Chondrocyte (in vitro differentiated cells): ENCODE measurements at places on chromosomes 6 and 20.

DNA sequence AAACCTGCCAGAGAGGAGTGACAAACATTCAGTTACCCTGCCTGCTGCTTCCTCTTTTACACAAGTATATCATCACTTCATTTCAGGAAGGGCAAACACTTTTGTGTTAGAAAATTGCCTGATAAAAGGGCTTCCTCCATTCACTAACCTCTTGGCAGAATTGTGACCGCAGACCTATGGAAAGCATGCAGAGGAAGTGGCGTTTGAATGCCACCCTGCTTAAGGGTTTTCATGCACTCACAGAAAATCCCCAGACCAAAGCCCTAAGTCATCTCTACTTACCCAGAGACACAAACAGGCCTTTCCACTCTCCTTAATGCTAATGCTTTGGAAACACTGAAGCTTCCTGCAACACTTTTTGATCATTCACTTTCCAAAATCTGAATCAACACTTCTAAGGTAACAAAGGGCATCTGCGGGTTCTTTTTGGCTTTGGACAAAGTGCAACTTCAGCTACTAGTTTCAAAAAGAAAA, 22.1 kb upstream of the RALGAPA2 start:
- DNase-seq: no peak

- DNase-seq: no peak
Observed at GRCh38 chr6:135145063-135145800, 35.9 kb upstream of the MYB start.

GRCh38 chr6:36289281-36289878, 19.5 kb downstream of the PNPLA1 start:
- DNase-seq: no peak

DNA sequence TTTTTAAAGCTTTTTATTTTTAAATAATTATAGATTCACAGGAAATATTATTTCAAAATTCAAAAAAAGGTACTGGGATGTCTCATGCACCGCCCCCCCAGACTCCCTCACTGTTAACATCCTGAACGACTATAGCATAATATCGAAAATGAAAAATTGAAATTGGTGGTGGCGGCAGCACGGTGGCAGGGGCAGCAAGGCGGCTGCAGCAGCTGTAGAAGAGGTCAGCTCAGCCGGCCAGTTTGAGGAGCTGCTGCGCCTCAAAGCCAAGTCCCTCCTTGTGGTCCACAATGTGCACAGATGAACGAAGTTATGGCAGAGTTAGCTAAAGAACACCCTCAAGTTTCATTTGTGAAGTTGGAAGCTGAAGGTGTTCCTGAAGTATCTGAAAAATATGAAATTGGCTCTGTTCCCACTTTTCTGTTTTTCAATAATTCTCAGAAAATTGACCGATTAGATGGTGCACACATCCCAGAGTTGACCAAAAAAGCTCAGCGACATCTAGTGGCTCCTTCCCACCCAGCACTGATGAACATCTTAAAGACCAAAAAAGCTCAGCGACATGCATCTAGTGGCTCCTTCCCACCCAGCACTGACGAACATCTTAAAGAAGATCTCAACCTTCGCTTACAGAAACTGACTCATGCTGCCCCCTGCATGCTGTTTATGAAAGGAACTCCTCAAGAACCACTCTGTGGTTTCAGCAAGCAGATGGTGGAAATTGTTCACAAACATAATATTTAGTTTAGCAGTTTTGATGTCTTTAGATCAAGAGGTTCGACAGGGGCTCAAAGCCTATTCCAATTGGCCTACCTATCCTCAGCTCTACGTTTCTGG, 100.8 kb downstream of the FAM217A start:
- no peak for DNase-seq

DNA sequence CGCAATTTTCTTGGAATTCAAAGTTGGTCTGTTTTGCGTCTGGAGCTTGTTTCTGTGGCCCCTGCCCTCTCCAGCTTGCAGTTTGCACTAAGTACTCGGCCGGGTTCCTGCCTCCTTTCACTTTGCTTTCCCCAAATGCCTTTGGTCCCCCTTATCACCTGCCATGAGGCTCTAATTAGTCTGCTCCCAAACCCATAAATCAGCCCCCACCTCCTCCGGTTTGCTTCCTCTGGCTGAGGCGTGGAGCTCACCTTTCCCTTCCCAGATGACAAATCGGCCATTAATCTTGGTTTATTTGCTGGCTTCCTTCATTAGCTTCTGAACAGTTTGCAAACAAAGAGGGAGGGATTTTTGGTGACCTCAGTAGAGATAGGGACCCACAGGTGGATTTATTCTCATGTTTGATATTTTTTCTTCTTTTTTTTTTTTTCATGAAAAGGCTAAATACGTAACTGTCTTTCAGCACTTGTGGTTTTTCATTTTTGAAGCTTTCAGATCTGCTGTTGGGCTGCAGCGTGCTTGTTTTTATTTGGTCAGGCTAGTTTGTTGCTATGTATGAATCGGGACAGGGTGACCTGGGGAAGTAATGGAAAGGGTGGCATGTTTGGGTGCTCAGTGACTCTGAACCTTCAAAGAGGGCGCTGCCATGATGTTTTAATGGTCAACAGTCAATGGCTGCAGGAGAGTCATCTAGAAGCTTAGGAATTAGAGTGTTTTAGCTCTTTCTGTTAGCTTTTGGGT, 121.7 kb upstream of the JAG1 start:
- no peak for DNase-seq

GRCh38 chr6:152160346-152160745, 352.9 kb downstream of the ESR1 start:
- no peak for DNase-seq

GRCh38 chr20:25011831-25012241, 19.3 kb upstream of the APMAP start:
- no peak for DNase-seq

- no peak for DNase-seq
Observed at GRCh38 chr6:162251257-162251656, 476.3 kb downstream of the PRKN start.

DNA sequence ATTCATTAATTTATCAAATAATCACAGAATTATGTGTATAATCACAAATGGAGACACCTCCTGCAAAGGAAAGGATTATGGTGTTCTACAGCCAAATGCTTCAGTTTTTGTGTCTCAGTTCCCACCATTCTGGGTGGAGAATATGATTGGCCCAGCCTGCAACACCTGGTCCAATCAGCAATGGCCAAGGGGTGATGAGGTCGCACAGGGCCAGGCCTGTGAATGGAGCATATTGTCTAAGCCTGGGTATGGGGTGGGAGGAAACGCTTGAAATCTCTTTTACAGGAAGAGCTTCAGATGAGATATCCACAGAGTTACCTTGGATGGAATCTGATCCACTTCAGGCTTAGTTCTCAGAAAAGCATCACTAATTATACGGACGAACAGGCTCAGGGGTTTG, 271.6 kb downstream of the DHX35 start:
- DNase-seq: no peak

GRCh38 chr6:71855406-71855805, 30.9 kb upstream of the RIMS1 start:
- no peak for DNase-seq

GRCh38 chr6:122393351-122393896, 6.0 kb upstream of the HSF2 start:
- no peak for DNase-seq

DNA sequence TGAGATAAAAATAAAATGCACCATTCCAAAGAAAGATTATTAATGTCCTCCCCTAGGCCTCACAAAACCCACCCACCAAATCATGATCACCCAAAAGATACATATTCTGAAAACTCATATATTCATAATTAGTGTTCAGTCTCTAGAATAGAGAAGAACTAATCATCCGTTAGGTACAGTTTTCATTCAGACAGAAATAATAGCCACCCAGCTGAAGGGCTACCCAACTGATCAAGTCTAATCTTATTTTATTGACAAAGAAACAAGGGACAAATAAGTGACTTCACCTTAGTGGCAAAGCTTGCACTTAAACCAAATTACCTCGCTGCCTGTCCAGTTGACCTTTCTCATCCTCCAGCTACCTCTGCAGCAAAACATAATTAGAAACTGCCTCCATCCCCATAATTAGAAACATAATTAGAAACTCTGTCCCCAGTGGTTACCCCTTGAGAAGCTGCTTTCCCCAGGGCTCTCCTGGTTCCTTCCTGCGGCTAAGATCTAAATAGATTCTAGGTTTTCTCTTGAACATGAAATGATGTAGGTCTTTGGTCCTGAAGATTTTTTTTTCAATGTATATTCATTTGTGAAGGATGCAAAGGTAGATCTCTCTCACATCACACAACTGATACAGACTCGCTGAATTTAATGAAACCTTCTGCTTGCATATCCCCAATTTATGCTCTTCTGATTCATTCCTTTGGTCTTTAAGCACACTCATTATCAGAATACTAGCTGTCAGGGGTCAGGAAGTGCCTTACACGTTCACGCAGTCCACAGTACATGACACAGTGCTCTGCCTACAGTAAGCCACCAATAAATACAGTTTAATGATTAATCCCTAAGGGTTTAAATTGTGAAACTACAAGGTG, 46.3 kb downstream of the HBS1L start:
- DNase-seq: no peak

DNA sequence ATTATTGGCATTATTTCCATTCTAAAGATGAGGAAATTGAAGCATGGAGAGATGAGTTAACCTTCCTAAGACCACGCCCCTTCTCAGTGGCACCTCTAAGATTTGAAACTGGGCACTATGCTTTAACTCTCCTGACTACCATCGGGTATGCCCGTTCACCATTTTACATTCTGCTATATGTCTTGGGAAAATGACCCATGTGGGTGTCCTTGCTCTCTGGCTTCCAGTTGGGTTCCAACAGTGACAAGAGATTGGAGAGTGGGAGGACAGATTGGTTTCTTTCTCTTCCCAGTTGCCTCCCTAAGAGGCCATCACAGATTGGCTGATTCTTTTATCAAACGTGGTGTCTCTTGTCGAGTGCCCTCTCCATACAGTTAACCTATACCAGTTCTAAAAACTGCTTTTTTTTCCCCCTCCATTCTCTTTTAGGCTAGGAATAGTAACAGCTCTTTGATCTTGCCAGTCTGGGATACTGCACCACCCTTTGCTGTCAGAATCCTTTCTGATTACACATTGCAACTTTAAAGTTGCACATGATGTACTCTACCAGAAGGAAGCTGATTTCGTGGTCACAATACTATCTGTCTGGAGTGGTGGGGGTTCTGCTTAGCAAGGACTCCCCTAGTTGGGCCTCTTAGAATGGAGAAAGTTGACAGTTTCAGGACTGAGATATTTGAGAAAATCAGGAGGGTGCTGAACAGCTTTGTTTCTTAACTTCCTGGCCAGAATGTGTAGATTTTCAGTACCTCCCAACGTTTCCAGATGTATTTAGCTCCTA, 88.0 kb upstream of the ELOVL5 start:
- no peak for DNase-seq

DNA sequence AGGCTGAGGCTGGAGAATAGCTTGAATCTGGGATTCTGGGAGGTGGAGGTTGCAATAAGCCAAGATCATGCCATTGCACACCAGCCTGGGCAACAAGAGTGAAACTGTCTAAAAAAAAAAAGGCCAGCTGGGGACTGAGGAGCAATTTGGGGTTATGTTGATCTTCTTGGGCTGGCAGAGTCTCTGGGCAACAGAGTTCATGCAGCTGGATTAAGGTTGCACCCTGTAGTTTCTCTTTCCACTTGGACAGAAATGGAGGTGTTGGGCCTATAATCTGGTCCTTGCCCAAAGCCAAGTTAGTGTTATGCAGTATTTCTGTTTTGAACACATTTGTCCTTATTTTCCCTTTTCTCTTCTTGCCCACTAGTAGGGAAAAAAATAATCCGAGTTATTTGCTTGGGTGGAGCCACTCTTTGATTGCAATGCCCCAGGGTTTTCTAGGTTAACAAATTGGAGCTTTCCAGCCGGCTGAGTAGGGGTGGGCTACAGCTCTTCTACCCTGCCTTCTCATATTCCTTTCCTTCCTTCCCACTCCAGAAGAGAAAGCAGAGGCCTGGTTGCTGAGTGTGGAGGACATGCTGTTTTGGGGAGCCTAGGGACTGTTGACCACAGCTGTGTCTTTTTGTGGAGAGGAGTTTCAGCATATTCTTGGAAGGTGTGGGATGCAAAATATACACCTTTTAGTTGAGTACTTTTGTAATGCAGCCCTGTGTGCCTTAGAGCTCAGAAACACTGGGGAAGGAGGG, 213.9 kb downstream of the SOX4 start:
- no peak for DNase-seq

DNA sequence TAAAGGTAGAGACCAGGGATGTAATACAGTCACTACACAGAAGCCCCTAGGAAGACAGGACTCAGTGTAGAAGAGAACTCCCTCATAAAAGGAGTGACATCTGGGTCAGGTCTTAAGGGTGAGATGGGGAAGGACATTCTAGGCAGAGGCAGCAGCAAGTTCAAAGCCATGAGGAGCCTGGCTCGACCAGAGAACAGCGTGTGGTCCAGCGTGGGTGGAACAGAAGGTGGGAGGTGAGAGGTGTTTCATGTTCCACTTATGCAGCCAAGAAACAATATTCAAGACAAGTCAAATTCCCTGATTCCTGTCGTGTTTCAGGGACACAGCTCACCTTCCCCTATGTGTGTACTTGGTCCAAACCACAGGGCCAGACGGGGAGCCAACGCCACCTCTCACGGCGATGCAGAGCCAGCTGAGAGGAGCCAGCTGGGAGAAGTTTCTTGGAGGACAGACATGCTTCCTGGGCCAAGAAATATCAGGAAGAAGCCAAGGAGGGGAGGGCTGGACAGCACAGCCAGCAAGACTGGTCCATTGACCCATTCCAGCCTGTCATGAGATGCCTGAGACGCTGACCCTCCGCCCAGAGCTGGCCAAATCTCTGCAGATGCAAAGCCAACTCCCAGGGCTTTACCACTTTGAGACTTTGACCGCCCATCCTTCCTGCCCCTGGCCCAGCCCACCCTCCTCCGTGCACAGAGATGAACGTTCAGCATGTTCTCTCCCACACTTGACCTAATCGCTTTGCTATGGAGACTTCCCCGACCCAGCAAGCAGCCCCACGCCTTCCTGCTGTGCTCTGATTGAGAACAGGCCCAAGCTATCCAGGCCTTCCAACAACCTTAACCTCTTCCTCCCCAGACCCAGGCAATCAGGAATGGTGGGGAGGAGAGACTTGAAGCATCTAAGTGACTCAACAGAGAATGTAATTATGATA, 113.8 kb downstream of the PRND start:
- no peak for DNase-seq

DNA sequence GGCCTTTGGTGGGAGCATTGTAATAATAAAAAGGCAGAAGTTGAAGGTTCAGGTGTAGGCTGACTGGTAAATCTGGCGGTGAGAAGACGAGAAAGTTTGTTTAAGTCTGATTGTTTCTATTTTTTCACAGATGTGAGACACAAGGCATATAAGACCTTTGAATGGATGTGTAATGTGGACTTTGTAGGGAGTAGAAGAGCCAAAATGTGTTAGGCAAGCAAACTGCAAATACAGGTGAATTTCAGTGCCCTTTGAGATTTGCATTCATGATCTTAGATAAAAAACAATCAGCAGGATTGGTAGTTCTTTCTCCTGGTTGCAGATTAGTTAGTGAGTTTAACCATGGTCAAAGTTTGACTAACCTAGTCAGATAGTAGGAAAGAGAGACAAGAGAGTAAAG, 238.9 kb downstream of the FRK start:
- DNase-seq: no peak

GRCh38 chr20:34922654-34923381, 32.8 kb downstream of the GSS start:
- no peak for DNase-seq

GRCh38 chr6:16238057-16238962, at the start of gene GMPR:
GMPR (plus strand) TSS chr6:16238587; CDS start chr6:16238694, 107 bp downstream.
- DNase-seq: no peak

- no peak for DNase-seq
Observed at GRCh38 chr6:112221981-112222852, 32.1 kb downstream of the LAMA4 start.

- no peak for DNase-seq
Observed at GRCh38 chr6:106182455-106182854, 96.3 kb downstream of the PRDM1 start.

GRCh38 chr20:47720636-47721427, 64.4 kb downstream of the SULF2 start:
- no peak for DNase-seq
